ENCODE measurements at places on chromosomes 4 and X.

DNA sequence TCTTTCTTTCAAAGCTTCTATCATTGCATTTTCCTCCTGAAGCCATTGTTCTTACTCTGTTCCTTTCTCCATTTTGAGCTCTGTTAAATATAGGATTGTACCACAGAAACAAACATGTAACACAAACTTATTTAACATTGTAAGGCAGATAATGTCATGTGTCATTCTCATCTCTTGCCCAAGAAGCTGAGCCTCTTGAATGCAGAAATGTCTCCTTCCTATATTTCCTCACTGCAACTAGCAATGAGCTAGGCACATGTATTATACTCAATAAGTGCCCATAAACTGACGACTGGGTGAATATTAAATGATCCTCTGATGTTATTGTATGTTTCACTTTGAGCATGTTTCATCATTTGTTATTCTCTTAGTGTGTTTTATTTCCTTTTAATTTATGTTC is 56.7 kb upstream of the SLC7A11 start:
- no peak for DNase-seq

DNA sequence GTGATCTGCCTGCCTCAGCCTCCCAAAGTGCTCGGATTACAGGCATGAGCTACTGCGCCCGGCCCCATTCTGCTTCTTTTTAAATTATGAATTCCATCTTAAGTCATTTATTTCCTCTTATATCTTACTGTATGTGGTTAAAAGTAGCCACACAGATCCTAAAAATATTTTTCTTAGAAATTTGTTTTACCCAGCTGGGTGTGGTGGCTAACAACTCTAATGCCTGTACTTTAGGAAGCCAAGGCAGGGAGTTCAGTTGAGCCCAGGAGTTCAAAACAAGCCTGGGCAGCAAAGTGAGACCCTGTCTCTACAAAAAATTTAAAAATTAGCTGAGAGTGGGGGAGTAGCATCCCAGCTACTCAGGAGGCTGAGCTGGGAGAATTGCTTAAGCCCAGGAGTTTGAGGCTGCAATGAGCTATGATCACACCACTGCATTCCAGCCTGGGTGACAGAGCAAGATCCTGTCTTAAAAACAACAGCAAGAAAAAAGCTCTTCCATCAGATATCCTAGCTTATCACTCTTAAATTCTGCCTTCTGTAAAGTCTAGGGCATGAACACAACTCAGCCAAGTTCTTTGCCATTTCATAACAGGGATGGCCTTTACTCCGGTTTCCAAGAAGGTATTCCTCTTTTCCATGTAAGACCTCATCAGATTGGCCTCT is 15.1 kb upstream of the AFF1 start:
- no peak for DNase-seq

GRCh38 chr4:48149827-48150370 is 15.8 kb upstream of the TXK start:
- DNase-seq, result no peak

- no peak for DNase-seq
Observed at GRCh38 chrX:129577473-129577872, 37.4 kb downstream of the OCRL start.

DNA sequence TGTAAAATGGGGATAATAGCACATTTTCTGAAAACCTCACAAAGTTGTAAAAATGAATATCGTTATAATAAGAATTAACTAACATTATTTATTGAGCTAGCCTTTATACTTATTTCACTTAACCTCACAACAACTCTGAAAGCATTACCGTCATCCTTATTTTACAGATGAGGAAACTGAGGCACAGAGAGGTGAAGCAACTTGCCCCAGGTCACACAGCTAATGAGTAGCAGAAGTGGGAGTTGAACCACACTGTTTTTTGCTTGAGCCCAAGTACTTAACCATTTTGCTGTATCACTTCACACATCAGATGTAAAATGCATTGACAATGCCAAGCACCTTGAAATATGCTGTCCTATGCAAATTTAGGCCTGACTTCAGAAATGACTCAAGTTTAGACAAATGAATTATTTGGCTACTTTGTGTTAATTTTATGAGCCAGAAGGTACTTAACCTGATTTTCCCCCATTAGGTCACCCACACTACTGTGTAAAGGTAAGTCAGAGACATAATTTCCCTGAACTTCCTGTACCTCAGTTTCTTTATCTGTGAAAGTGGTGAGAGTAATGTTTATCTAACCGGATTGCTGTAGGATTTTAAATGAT is 23.1 kb downstream of the CD40LG start:
- DNase-seq, result no peak

GRCh38 chr4:41572956-41573355 is 35.0 kb downstream of the LIMCH1 start:
- DNase-seq, result no peak
